ENCODE measurements at places on chromosomes 13 and 19.

DNA sequence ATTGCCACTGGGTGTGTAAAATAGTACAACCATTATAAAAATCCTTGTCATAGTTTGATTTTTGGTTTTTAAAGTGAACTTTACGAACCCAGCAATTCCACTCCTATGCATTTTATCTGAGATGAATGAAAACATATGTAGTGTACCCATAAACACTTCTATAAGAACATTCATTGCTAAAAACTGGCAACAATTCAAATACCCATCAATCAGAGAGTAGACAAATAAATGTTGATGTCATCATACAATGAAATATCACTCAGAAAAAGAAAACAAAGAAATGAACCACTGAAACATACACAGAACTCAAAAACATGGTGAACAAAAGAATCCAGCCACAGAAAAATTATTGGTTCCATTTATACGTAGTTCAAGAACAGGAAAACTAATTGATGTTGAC is 202.3 kb downstream of the ABCC4 start:
- no peak for DNase-seq

- no peak for DNase-seq
Observed at GRCh38 chr19:54387991-54388801, 23.5 kb upstream of the LAIR1 start.

DNA sequence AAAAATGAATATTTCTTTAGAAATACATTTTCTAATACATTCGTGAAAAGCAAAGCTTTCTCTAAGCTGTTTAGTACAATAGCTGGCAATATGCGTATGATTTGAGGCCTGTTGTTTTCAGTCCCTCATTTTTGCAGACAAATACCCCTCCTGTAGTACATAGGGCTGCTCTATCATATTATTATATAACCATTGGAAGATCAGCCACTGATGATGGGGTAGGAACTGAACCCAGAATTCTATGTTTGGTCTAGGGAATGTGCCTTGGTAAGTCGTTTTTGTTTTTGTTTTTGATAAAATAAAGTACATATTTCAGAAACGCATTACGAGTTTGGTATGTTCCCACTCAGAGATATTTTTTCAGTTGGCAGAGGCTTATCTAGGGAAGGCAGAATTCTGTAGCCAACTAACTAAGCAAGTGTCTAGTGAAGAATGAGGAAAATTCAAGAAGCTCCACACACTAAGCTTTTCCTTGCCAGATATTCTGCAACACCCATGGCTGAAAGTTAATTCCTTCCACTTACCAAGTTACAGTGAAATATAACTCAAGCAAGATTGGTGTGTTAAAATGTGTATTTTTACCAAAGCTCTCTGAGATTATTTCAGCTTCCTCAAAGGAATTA is 656.9 kb upstream of the MIR17HG start:
- DNase-seq = no peak

GRCh38 chr19:7450243-7451223 is 38.3 kb downstream of the PEX11G start:
- no peak for DNase-seq

DNA sequence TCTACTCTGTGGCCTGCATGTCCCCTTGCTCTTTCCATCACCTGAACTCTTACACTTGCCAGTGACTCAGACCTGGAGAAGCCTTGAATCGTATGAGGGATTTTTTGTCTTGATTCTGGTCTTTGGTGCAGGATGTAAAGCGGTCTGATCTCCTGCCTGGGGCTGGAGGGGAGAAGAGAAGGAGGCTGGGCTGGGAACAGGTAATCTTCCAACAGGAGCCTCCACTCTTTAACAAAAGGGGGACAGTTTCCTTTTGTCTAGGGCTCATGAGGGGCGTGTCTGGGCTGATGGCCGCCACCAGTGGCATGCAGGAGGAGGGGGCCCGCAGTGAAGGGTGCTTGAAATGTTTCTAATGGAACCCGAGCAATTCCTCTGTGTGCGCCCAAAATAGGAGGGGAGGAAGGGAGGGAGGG is 24.7 kb downstream of the NFIX start:
- DNase-seq = no peak

- peak; percentile 11 for DNase-seq
Observed at GRCh38 chr13:65378943-65379519, 1851.1 kb downstream of the PCDH9 start.

- DNase-seq = no peak
Observed at GRCh38 chr13:60135344-60135743, 28.4 kb downstream of the DIAPH3 start.

DNA sequence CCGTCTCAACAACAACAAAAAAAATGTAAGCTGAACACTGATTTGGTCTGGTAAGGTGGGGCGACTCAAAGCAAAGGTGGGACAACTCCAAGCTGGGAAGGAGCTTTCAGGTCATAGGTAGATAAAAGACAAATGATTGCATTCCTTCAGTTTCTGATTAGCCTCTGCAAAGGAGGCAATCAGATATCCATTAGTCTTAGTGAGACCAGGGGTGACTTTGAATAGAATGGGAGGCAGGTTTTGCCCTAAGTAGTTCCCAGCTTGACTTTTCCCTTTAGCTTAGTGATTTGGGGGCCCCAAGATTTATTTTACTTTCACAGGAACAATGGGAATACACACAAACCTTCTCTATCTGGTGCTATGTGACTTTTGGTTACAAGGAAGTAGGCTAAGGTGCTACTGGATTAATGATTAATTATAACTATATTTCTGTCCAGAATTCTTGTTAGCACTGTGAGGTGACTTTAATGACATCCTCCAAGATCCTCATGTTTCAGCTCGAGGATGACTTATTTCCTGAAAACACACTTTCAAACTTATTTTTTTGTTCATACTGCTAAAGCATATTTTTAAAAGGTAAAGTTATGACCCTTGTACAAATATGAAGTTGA is 10.6 kb upstream of the MTRF1 start:
- no peak for DNase-seq

DNA sequence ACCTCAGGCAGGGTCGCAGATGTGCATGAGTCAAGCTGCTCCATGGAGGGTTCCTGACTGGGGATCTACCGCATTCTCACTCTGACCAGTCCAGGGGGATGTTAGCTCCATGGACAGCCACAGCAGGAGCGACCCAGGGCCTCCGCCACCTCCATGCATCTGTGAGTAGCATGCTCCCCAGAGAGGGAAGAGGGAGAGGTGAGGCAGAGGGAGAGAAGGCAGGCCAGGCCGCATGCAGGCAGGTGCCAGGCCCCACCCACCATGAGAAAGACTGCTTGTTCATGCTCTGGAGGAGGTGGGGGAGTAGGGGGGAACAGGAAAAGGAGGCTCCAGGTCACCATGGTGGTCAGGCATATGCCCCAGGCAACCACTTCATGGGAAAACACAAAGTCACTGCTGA is 20.3 kb downstream of the TUBA3C start:
- no peak for DNase-seq

DNA sequence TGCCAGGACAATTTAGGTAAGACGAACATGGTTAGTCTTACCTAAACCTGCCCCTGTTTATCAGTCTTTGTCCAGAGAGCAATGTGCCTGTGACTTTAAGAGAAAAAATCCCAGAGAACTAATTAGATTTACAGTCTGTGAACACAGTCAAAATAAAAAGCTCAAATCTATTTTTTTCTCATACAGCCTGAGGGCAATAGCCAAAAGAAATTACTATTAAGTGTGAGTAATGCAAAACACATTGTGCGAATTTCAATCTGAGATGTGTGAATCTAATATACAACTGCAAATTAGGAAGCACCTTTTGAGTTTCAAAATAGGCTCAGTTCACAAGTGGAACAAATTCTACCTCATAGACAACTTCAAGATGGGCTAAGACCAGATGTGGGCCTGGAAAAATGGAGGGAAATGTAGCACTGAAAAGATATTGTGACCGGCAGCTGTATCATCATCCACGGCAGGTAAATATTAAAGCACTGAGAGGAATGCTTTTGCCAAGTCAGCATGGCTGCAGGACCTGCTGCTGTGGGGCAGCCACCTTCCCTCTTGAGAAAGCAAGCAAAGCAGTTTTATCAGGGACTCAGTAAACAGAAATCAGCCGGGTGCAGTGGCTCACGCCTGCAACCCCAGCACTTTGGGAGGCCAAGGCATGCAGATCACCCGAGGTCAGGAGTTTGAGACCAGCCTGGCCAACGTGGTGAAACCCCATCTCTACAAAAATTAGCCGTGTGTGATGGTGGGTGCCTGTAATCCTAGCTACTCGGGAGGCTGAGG is 114.8 kb downstream of the KATNAL1 start:
- DNase-seq = no peak

DNA sequence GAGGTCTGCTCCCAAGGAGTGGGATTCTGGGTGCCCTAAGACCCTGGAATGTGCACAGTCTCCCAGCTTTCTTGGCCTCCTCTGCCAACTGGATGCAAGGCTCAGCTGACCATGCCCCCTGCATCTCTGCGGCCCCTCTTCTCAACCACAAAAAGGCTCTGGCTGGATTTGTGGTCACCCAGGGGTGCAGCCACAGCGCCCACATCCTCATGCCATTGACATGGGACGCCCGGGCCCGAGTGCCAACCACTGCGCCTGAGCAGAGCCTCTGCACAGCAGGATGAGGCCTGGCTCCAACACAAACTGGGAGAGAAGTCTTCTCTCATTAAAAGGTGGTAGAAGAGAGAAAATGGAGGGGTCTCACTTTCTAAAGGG is 103.5 kb downstream of the FOXO1 start:
- DNase-seq = no peak

DNA sequence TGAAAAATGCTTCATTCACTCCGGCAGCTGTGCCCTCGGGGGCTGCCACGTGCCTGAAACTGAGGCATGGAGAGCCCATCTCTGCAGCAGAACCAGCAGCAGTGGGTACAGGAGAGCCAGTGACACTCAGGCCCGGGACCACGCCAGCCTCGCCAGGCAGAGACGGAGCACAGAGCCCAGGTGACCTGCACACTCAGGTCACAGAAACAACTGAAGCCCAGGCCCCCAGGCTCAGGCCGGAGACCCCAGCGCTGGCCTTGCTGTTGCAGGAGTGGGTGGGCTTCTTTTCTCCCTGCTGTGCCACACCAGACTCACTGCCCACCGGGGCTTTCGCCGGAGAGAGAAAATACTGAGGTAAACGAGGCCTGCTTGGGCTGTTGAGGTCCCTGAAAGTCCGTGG is 117.3 kb downstream of the SOX1 start:
- DNase-seq = no peak

- peak; percentile 96 for DNase-seq
Observed at GRCh38 chr19:48812094-48812929, 1.5 kb upstream of the BCAT2 start.

GRCh38 chr19:42081584-42082203 is 5.7 kb downstream of the ZNF574 start:
- no peak for DNase-seq

DNA sequence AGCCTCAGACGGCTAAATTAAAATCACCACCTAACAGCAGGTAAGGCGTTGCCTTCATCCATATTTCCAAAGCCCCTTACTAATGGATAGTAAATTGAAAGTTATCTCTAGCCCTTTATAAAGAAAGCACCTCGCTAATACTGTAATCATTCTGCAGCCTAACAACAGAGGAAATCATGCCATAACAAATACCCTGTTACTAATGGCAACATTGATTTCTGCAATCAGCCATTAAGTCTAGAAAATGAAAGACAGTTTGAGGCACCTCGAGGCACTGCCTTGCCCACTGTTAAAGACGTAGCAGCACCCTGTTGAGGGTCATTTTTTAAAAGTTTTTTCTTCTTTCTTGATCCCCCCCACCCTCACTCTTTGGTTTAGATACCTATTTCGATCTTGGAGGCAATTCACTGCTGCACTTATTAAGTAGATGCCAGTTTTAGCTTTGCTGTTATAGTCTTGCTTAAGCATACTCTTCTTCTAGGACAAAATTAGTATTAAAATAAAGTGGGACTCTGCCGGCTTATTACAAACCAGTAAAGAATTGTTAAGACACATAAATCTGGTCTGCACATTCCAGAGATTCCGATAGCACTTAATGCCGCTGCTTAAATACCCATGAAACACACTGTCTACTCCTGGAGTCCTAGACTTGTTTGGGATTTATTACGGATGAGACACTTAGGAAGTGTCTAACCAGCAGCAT is 74.8 kb downstream of the ZNF536 start:
- DNase-seq = no peak

- DNase-seq = no peak
Observed at GRCh38 chr19:13070425-13071140, 32.1 kb downstream of the LYL1 start.

DNA sequence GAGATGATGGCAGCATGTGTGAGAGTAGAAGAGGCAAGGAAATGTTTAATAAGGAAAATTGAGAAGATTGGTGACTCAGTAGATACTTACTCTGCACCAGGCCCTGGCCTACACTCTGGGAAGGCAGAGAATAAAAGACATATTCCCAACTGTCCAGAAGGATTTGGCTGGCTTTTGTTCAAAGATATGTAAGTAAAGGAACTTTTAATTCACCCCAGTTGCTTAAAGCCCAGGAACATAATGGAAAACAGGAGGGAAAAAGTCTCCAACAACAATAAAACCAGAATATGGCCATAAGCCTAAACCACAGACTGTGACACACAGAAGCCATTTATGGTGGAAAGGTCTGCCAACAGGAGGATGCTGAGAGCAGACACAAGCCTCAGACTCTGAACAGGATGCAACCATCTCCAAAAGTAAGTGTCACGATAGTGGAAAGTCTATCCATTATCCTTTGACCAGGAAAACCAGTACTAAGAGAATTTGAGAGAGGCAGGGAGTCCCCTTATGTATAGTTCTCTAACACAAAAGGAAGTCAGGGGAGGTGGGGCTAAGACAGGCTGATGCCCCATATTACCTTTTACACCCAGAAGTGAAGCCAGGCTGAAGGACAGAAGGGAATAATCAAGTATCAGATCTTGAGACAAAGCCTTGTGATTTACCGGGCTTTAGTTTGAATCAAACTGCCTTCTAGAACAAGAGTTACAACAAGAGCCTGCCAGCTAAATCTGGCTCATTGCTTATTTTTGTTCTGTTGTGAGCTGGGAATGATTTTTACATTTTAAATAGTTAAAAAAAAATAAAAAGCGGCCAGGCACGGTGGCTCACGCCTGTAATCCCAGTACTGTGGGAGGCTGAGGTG is 169.5 kb upstream of the STARD13 start:
- DNase-seq = no peak

DNA sequence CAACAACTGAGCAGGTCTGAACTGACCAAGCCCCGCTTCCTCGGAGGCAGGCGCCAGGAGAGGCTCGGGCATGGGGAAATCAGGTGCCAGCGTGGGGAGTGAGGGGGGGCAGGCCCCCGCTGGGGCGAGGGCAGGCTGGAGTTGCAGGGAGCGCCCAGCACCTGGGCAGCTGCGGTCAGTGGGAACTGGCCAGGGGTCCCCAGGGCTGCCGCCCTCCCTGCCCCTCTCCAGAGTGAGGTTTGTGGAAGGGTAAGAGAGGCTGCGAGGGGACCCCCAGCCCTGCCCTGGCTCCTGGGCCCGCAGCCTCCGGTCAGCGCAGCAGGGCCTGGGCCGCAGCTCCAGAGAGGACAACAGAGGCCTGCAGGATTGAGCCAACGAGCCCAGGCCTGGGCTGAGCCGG is 32.5 kb downstream of the PIP5K1C start:
- no peak for DNase-seq

- peak; percentile 54 for DNase-seq
Observed at GRCh38 chr19:45016388-45017314, 15.4 kb downstream of the RELB start.

- no peak for DNase-seq
Observed at GRCh38 chr19:47695533-47696262, 17.5 kb upstream of the EHD2 start.

All from NCI-H1105 (cell line).